ENCODE measurements at places on chromosomes 6 and 20.
A peak's percentile ranks its signal among the peaks of the same experiment; 100 is the strongest.

DNA sequence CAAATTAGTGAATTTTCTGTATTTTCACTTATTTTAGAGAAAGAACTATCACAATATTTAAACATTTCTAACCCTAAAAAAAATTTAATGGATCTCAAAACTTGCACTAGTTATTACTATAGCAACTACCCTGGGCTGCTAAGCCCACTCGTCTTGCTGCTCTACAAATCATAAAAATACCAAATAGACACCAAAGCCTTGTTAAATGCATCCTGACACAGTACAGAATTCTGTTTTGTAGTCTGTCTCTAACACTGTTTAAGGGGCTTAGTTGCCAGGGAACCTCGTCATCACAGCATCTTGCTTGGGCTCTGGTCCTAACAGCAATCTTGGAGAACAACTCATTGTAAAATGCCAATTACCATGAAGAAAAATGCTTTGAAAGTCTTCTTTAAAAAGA, 56.9 kb upstream of the MBOAT1 start:
- no peak for DNase-seq

- DNase-seq: no peak
These were observed 61.1 kb upstream of the ZFP64 start for GRCh38 chr20:52252664-52253063.

DNA sequence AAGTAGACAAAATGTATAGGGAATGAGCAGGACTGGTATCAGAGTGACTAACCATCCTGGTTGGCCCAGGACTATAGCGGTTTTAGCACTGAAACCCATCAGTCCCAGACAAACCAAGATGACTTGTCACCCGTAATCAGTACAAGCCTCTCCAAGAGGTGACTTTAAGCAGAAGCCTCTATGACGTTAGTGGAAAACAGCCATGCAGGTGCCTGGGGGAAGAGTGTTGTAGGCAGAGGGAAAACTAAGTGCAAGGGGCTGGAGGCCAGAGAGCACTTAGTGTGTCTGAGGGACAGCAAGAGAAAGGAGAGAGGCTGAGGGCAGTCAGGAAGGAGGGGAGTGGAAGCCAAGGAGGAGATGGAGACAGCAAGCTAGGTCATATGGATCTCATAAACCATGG, 2.1 kb downstream of the SGK2 start:
- no peak for DNase-seq

DNA sequence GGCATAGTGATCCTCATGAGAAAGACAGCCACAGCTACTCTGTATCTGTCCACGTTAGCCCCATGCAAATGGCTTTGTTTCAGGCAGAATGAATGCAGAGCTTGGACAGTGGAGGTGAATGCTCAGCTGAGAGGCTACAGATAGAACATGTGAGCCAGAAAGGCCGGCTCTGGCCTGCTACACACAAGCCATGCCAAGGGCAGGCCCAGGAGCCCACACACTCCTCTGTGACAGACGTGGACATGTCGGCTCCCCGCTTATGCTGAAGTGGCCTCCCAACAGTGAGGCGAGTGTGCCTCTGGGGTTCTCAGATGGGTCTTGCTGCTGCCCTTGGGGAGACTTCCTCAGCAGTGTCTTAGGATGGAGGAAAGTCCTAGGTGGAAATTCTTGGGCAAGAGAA, 159.6 kb downstream of the SYNDIG1 start:
- no peak for DNase-seq

GRCh38 chr20:39897058-39897457, 792.0 kb downstream of the MAFB start:
- DNase-seq: no peak

GRCh38 chr6:137424251-137424650, 69.9 kb downstream of the OLIG3 start:
- no peak for DNase-seq

DNA sequence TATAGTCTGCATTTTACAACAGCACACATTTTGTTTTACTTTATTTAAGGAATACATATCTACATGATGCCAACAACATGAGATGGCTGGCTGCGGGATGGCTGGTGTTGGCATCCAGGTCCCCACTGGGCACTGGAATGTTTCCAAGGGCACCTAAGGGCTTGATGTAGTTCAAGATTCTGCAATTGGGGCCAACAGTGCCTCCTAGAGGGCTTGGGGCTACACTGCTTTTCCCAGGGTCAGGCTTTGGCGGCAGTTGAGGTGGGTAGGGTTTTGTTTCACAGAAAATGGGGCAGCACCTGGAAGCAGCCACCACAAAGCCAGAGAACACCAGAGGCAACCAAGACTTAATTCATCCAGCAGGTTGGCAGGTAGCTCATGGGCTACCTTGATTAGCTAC, 202.2 kb upstream of the PRND start:
- DNase-seq: peak; percentile 21

- peak; percentile 65 for DNase-seq
These were observed 12.1 kb downstream of the FOXS1 start for GRCh38 chr20:31833130-31833930.

GRCh38 chr6:163436843-163437242, 22.3 kb downstream of the QKI start:
- DNase-seq: no peak

DNA sequence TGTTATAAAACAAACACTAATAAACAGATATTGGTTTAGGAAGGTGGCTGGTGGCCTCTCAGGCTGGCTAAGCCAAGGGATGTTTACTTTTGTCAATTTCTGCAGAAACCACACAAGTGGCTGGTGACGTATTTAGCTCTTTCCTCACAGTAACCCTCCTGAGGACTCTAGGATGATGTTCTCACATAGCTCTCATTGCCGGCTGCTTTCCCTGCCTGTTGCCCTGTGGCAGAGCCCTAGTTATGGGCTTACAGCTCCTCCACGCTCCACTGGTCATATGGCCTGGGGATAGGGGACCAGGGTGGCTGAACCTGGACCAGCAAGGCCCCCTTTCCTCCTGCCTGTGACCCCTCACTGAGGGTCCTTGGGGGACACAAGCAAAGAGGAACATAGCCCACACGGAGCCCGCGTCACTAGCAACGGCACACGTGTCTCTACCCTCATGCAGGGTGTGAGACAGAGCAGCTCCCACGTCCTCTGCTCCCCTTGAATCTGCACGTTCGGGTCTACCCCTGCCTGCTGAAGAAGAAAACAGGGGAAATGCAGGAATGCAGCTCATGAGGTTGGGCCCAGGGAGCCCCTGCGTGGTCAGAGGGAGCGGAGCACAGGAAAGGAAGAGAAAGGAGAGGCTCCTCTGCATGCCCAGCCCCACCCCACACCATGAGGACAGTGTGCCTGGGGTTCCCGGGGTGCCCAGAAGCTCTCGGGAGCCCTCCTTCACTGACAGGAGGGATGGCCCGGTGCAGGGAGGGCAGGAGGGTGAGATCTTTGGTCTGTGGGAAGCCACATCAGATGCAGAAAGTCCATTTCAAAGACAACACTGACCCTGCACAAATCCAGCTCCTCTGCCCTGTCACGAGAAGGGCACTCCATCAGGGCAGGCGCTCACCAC, 13.9 kb downstream of the RAMACL start:
- no peak for DNase-seq

DNA sequence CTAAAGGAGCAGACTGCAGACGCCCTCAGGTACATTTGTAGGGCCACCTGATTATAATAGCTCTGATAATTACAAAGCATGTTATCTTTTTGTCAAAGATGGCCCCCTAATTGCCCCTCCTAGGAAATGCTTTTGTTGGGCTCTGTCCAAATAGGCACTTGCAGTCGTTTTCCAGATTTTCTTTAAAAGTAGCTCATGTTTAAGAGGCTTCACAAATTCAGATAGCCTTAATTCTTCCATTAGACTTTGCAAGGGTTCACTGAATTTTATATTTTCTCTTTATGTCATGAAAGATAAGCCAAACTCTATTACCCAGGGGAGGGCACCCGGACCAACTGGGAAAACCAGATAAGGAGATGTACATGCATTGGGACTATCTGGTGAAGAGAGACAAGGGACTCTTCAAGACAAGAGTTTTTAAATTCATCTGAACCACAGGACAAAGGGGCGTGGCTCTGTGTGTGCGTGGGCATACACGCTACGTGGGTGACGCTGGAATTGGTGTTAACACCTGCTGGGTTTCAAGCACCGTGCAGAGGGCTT, 95.6 kb downstream of the TOX2 start:
- DNase-seq: no peak

- DNase-seq: no peak
These were observed 24.5 kb downstream of the SLC13A3 start for GRCh38 chr20:46626758-46627157.

- DNase-seq: no peak
These were observed 159.6 kb upstream of the MYLIP start for GRCh38 chr6:15969236-15969778.

DNA sequence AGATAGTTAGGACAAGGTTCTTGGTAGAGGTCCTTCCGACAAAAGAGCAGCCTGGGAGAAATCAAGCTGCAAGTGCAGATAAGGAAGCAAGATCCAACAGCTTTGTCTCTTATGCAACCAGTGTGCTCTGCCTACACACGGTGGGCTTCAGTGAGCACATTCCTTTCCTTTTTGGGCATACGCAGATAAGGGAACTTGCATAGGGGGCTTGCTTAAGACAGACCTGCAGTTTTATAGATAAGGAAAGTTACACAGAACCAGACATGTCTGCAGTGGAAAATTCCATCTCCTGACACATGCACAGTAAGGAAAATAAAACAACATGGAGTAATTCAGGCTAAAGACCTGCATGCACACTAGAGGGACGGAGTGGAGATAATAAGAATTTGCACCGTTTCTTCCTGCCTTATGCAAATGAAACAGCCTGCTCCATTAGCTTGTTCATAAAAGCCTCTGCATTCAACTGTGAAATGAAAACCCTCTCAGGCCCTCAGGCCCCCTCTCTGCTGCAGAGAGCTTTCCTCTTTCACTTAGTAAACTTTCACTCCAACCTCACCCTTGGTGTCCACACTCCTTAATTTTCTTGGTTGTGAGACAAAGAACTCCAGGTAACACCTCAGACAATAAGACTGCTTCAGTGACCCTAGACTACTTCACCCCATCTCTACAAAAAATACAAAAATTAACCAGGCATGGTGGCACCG, 97.5 kb upstream of the MYLIP start:
- no peak for DNase-seq

- DNase-seq: no peak
These were observed 92.3 kb upstream of the BEND6 start for GRCh38 chr6:56862415-56863175.

- DNase-seq: no peak
These were observed 63.0 kb downstream of the GPX5 start for GRCh38 chr6:28588666-28589065.

GRCh38 chr6:104958178-104959025, 1.5 kb downstream of the LIN28B start:
- peak; percentile 60 for DNase-seq

- no peak for DNase-seq
These were observed 89.4 kb downstream of the TRDN start for GRCh38 chr6:123547216-123547978.

DNA sequence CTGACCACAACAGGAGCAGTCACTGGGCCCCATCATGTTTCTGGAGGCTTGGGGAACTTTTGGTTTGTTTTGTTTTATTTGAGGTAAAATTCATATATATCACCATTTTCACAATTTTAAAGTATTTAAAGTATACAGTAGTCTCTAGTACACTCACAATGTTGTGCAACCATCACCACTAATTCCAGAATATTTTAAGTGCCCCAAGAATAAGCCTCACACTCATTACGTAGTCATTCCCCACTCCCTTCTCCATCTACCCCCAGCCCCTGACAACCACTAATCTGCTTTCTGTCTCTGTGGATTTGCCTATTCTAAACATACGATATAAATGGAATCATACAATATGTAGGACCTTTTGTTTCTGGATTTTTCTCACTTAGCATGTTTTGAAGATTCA, 29.0 kb downstream of the RTN4IP1 start:
- no peak for DNase-seq

- DNase-seq: no peak
These were observed 164.4 kb downstream of the SIM1 start for GRCh38 chr6:100300221-100300736.

GRCh38 chr6:80537118-80537972, 430.9 kb downstream of the BCKDHB start:
- no peak for DNase-seq

- DNase-seq: no peak
These were observed 106.3 kb downstream of the PRKN start for GRCh38 chr6:162621246-162621645.

GRCh38 chr20:53463101-53463972, 130.3 kb downstream of the ZNF217 start:
- no peak for DNase-seq

DNA sequence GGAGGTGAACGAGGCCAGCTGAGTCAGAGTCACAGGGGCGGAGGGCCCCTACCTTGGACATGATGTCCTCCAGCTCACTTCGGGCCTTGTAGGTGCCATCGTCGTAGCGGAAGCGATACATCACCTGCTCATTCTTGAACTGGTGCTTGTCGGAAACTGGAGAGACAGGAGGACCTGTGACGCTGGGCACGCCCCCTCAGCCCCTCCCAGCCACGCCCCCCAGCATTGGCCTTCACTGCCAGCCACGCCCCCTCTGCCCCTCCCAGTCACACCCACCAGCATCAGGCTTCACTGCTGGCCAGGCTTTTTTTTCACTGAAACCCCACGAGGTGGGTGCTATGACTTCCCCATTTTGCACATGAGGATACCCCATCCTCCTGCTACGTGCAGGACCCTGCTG, 148.2 kb downstream of the PREX1 start:
- no peak for DNase-seq

- no peak for DNase-seq
These were observed 68.0 kb downstream of the CD164 start for GRCh38 chr6:109314313-109314712.

DNA sequence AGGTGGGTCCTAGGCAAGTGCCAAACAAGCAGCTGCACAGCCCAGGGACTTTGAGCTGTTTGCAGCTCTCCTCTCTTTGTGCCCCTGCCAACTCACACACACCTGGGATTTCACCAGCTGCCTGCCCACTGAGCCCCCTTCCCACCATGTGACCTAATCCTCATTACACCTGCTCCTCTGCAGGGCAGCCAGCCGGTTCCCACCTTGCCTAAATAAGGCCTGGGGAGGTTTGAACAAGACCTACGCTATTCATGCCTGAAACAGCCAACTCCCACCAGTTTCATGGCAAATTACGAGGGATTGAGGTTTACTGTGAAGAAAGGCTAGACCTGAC, 92.6 kb upstream of the SOX4 start:
- DNase-seq: peak; percentile 12

GRCh38 chr6:140052736-140053729, 678.6 kb upstream of the CITED2 start:
- no peak for DNase-seq
